Nucleus accumbens (tissue), 56 donors: ENCODE measurements at places on chromosomes 13 and 19.
A peak's percentile ranks its signal among the peaks of the same experiment; 100 is the strongest.

GRCh38 chr19:14502334-14503092 is 6.6 kb upstream of the GIPC1 start:
- DNase-seq: no peak

- no peak for DNase-seq
Measured at GRCh38 chr13:91169321-91170050, 178.0 kb upstream of the MIR17HG start.

GRCh38 chr19:43667876-43668405 is 2.0 kb downstream of the PLAUR start:
- no peak for DNase-seq

DNA sequence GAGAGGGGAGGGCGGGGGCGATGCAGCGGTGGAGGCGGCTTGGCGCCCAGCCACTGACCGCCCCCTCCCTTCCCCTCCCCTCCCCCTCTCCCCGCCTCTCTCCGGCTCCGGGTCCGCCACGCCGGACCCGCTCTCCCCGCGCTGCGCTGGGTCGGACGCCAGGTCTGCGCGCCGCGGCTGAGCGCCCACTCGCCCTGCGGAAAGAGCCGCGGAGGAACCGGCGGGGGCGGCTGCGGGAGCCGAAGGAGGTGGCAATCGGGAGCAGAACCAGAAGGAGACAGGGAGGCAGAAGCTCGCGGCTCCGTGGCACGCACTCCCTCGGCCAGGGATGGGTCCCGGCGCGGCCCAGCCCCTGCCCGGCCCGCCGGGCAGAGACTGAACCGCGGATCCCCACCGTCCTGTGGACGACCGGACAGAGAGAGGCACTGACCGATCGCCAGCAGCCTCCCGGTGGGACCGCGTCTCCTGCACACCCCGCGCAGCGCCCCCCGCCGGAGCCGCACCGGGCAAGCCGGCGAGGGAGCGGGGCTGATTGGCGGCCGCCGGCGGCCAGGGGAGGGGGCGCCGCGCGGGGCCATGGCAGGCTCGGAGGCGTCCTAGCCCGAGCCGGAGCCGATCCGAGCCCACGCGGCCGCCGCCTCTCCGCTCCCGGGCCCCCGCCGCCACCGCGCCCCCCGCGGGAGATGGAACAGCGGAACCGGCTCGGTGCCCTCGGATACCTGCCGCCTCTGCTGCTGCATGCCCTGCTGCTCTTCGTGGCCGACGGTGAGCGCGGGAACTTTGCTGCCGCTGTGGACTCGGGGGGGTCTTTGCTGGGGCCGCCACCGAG is at the start of gene VSTM2B:
Gene VSTM2B, plus strand, starts transcription at position 94 of the 829 bp plus-strand sequence. Its CDS starts 590 bp downstream, at position 684.
- DNase-seq: no peak

DNA sequence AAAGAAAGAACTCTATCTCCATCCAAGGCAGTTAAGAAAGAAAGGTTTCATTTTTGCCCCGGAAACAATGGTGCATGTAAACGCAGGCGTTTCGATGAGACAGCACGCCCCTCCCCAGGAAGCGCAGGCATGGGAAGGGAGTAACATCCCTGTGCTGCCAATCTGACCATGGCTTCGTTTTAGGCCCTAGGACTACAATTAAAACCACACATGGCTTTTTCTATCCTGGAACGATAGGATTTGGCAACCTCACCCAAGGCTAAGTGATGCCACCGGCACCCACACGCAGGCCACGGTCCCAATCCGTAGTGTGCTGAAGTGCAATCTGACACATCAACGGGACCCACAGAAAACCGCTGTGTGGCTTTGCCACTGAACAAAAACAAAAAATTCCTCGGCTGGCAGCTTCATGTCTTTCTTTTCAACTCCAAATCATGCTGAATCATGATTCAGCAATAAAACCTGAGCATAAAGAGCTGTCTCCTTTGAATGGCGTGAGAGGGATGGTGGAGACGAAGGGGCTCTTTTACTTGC is 24.2 kb downstream of the RANBP3 start:
- DNase-seq: no peak

- DNase-seq: no peak
Measured at GRCh38 chr19:13794398-13794756, 866 bp upstream of the ZSWIM4 start.

DNA sequence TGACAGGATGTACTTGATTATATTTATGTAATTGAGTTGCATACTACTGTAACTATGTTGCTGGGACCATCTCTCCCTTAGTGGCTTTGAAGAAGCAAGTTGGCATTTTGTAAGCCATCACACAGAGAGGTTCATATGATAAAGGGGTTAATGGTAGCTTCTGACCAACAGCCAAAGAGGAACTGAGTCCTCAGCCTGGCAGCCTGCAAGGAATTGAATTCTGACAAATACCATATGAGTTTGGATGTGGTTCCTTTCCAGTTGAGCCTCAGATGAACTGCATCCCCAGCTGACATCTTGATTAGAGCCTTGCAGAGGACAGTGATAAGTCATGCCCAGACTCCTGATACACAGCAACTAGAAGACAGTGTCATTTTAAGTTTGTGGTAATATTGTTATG is 8.6 kb upstream of the MYCBP2 start:
- DNase-seq: no peak

DNA sequence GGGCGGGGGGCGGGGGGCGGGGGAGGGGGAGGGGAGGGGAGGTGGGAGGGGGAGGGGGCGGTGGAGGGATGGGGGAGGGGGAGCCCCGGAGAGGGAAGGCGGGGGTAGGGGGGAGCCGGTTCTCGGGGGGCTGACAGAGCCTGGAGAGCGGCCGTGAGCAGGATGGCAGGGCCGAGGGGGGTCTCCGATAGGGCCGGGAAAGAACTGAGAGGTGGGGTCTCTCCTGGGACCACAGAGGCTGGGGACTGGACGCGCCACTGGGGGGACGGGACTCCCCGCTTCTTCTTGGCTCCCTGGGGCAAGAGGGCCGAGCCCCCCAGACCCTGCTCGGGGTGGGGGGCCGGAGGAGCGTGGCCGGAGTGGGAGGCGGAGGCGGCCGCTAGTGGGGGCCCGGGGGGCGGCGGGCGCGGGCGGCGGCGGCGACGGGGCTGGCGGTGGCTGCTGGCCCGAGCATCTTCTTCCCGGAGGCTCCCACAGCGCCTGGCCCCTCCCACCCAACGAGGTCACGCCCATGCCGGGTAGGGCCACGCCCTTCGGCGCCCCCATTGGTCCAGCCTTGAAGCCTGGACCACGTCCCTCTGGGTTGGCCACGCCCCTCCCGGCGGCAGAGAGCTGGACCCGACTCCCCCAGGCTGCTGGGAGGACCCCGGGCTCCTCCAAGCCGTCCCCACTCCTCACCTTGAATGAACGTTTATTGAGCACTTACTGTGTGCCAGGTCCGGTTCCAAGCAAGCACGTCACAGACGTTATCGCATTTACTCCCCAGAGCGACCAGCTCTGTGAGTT is at the start of gene NOVA2:
Gene NOVA2, minus strand, starts transcription at position 313 of the 786 bp plus-strand sequence. CDS start 514 bp downstream, outside the sequence.
- DNase-seq: peak; percentile 80

DNA sequence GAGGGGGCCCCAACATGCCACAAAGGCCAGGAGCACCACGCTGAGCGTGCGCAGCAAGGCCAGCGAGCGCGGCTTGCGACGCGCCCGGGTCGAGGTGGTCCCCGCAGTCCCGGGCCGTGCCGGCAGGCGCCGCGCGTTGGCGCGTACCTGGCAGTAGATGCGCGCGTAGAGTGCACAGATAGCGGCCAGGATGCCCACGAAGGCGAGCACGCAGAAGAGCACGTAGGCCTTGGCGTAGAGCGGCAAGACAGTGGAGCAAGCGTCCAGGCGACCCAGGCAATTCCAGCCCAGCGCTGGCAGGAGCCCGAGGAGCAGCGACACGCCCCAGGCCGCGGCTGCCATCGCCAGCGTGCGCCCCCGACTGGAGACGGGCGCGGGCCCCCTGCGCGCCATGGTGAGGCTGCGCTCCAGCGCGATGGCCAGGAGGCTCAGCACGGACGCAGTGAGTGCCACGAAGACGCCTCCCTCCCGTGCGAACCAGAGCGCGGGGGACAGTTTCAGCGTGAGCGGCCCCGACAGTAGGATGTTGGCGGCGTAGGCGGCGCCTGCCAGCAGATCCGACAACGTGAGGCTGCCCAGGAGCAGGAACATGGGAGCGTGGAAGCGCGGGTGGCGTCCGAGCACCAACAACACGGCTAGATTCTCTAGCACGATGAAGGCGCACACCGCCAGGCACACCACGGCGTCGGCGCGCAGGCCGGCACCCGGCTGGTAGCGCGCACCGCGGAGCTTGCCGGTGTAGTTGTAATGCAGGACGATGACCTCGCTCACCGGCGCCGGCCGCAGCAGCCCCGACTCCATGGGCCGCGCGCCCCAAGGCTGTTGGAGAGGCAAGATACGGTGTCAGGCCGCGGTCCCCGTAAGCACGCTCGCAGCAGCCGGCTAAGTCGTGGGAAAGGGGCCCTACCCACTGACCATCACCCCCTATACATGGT is 2.8 kb downstream of the S1PR5 start:
- peak; percentile 37 for DNase-seq

GRCh38 chr13:99656092-99656745 is 154.9 kb downstream of the TM9SF2 start:
- DNase-seq: peak; percentile 12

- peak; percentile 66 for DNase-seq
Measured at GRCh38 chr19:45016388-45017314, 15.4 kb downstream of the RELB start.

DNA sequence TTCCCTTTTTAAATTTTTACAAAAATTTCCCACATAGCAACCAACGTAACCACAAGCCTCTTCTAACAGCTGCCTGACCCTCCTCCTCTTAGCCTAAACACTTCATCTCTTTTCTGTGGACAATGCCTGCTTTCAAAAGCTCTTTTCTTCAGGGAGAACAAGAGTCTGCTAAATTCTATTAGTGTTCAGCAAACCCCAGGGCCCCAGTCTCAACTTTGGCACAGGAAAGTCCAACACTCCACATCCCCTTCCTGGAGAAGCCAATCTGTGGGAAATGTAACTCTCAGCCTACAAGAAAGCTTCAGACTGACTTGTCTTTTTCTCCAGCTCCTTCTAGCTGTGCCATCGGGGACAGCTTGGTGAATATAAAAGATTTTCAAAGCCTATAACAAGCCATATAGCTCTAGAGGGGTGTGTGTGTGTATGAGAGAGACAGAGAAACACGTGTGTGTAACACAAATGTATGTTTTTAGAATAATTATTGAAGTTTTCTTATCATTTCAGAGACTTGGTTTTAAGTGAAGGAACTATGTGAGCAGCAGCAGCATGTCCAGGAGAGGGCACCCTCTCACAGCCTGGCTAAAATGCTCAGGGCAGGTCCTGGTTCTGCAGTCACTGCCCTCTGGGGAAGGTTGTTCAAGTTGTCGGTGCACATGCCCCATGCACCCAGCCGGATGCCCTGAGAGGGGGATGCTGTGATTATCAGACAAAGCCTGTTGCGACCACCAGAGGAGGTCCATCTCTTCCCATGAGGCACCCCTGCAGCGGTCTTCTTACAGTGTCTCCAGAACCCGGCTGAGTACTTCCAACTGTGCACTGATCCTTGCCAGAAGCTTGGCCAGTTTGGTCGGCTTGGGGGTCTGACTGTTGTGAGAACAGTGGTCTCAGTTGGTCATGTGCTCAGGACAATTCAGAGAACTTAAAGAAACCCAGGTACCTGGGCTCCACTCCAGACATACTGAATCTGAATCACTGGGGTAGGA is 34.4 kb downstream of the CCDC70 start:
- DNase-seq: peak; percentile 9

DNA sequence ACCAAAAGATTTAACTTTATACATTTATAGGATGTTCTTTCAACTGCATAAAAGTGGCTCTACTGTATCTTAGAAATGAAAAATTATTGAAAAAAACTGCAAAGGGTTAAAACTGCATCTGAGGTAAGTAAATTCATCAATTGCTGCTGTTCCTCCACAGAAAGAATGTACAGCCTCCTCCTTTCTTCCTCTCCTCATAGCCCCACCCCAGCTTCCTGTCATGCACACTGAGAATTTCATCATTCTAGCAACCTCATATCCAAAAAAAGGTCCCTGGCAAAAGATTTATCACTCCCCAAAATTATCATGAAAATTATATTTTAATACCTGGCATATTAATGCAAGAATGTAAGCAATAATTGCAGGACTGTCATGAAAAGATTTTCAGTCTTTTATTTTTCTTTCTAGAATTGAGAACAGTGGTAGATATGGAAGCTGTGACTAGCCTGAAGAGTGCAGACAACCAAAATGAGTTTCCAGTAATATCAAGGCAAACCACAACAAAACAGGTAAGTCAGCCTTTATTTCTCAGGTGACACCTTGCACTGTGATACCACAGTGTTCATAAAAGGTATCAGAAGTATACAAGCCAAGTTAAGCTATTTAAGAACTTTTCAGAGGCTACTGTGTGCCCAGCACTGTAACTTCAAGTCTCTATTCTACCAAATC is 110.8 kb downstream of the SUCLA2 start:
- no peak for DNase-seq

- no peak for DNase-seq
Measured at GRCh38 chr19:54099190-54099902, 1.3 kb downstream of the OSCAR start.
